ENCODE measurements at places on chromosomes 12 and 14. TPM values are rescaled to one million over a fixed set of nuclear protein-coding genes. Genes with fewer than 3 reads are reported as not detected.

ANKRD33 gene
- not detected for total RNA-seq

IFNG-AS1 gene
- 0.58 TPM for total RNA-seq

HOXC11 gene
- total RNA-seq, result 7.3 TPM

PCK2 gene
- 19.9 TPM for total RNA-seq

DNAH10 gene
- total RNA-seq, result 0.06 TPM

TAS2R42 gene
- total RNA-seq, result not detected

SLC2A13 gene
- 15.2 TPM for total RNA-seq

OR4K15 gene
- not detected for total RNA-seq

GAS2L3 gene
- total RNA-seq, result 4.7 TPM

NID2 gene
- 3.0 TPM for total RNA-seq

ITFG2 gene
- 36.1 TPM for total RNA-seq

UNG gene
- 45.9 TPM for total RNA-seq

KRT82 gene
- total RNA-seq, result not detected

SMCO2 gene
- not detected for total RNA-seq

SDR9C7 gene
- total RNA-seq, result 161 TPM

NAV3 gene
- total RNA-seq, result 13.8 TPM

TSPAN19 gene
- total RNA-seq, result not detected

C12orf54 gene
- total RNA-seq, result not detected

MLEC gene
- 43.8 TPM for total RNA-seq

OVCH1 gene
- total RNA-seq, result 0.19 TPM

SLC6A15 gene
- total RNA-seq, result 4.1 TPM

PTPRQ gene
- total RNA-seq, result not detected

MGAT4C gene
- total RNA-seq, result 0.04 TPM
